ENCODE measurements at places on chromosomes 5 and 9.

DNA sequence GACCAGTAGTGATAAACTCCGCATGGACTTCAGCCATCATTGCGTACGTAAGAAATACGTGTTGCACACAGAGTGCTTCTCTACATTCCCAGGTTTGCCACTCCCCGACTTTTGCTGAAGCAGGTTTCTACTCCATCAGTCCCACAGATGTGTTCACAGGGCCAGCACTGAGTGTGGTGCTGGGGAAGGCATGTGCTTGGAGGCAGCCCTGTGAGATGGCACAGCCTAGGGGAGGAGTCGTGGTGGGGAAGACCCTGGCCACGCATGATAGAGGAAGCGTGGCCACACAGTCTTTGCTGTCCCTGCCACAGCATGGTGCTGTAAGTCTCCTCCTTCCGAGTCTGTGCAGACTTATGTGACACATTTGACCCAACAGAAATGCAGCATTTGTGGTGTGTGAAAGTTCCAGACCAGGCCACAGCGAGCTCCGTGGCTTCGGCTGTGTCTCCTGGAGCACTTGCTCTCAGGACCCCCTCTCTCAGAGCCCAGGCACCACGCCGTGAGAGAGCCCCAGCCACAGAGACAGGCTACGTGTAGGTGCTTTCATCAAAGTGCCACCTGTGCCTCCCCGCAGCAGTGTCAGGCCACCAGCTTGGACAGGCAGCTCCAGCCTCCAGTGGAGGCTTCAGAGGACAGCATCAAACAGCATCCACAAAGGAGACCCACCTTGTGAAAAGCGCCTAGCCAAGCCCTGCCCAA, 197.8 kb downstream of the AUH start:
- no peak for DNase-seq

DNA sequence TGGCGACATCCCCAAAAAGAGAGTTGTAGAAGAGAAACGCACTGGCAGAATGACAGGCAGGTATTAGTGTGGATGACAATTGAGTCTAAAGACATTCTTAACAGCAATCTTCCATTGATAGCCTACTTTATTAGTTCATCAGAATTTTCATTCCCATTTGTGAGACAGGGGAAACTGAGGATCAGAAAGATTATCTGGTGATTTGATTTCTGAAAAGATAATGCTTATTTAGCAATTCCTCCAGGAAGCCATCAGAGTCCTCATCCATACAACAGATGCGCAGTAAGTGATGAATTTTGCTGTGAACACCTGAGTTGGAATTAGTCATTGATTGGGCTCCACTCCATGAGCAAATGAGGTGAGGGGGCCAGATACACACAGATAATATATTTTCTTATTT, 57.3 kb upstream of the ANKRD33B start:
- DNase-seq: no peak

GRCh38 chr5:36688722-36689121, 82.3 kb downstream of the SLC1A3 start:
- no peak for DNase-seq

DNA sequence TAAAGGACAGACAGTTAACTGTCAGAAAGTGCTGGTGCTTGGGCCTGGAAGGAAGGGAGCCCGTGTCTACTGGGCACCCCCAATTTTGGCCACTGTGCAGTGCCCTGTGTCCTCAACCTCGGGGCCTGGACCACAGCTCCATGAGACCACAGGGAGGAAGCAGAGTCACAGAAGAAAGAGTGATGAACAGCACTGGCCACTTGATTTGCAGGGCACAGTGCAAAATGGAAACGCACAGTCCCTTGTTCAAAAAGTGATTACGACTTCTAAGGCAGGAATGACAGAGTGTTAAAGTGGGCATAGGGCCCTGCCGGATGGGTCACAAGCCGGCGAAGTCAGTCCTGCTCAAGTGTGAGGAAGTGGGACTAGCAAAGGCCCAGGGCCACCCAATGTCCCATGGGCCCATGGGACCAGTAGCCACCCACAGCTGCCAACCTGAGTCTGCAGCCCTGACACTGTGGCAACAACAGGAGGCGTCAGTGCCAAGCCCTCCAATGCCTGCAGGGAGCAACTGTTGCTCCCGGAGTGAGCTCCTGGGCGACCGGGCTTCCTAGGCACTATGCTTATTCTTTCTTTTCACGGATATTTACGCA, 85.4 kb downstream of the ADAMTS2 start:
- DNase-seq: no peak

- DNase-seq: no peak
Measured at GRCh38 chr5:56094579-56095361, 100.0 kb upstream of the IL6ST start.

DNA sequence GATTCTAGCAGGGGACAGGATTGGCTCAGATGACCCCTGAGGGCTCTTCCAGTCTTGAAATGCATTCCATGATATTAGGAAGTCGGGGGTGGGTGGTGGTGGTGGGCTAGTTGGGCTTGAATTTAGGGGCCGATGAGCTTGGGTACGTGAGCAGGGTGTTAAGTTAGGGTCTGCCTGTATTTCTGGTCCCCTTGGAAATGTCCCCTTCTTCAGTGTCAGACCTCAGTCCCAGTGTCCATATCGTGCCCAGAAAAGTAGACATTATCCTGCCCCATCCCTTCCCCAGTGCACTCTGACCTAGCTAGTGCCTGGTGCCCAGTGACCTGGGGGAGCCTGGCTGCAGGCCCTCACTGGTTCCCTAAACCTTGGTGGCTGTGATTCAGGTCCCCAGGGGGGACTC, 2.9 kb upstream of the MYOZ3 start:
- no peak for DNase-seq

DNA sequence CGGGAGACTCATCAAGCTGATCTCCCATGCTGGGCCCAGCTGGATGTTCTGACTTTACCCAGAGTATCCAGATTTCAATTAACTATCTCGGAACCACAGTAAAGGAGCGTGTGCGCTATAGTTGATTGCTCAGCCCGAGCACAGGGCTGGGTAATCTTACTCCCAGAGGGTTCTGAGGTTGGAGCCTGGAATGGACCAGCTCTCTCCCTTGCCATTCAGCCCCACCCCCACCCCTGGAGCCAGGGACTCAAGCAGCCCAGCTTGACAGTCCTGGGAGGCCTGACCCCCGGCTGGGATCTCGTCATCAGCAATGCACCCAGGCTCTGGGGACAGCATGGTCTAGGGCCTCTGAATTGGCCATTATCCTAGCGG, 23.7 kb upstream of the PTGES start:
- DNase-seq: no peak

DNA sequence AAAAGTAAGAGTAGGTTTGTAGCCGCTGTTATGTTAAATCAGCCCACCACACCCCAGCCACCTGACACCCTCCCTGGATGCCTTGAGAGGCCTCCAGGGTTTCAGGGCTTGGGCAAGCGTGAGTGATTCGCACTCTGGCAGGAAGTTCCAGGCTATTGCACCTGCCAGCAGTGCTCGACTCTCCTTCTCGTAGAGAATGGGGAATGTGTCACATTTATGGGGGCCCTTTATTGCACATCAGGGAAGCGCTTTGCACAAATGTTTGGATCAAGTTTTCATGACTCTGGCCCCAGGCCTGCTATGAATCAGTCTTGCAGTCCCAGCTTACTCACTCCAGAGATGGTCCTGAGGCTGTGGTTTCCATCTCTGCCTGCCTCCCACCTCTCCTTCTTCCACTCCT, 66.1 kb upstream of the ADRA1B start:
- DNase-seq: no peak

- DNase-seq: no peak
Measured at GRCh38 chr9:71587576-71588362, 180.5 kb downstream of the CEMIP2 start.

DNA sequence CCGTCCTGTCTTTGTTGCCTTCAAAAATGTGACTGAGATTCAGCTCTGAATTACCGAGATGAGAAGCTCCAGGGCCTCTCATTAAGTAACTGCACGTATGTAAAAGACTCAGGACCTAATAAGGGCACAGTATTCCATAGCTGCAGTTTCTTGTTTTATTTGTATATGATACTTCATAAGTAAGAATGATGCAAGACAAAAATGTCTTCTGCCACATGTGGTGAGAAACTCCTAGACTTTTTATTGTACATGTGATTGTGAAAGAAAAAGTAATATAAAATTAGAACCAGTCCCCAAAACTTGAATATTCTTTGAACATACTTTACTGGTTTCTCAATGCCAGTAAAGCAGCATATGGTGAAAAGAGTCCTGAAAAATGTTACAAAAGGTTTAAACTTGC, 110.1 kb upstream of the OTULINL start:
- no peak for DNase-seq

- no peak for DNase-seq
Measured at GRCh38 chr5:177980743-177981151, 15.3 kb downstream of the PROP1 start.

DNA sequence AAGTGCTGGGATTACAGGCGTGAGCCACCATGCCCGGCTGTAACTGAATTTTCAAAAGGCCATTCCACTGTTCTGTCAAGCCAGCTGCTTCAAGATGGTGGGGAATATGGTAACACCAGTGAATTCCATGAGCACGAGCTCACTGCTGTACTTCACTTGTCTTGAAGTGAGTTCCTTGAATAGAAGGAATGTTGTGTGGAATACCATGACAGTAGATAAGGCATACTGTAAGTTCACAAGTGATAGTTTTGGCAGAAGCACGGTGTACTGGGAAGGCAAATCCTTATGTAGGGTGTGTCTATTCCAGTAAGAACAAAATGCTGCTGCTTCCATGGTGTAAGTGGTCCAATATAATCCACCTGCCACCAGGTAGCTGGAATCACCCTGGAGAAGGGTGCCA, 6.6 kb upstream of the PRXL2C start:
- no peak for DNase-seq

GRCh38 chr5:88193896-88194295, 74.7 kb downstream of the TMEM161B start:
- DNase-seq: no peak

DNA sequence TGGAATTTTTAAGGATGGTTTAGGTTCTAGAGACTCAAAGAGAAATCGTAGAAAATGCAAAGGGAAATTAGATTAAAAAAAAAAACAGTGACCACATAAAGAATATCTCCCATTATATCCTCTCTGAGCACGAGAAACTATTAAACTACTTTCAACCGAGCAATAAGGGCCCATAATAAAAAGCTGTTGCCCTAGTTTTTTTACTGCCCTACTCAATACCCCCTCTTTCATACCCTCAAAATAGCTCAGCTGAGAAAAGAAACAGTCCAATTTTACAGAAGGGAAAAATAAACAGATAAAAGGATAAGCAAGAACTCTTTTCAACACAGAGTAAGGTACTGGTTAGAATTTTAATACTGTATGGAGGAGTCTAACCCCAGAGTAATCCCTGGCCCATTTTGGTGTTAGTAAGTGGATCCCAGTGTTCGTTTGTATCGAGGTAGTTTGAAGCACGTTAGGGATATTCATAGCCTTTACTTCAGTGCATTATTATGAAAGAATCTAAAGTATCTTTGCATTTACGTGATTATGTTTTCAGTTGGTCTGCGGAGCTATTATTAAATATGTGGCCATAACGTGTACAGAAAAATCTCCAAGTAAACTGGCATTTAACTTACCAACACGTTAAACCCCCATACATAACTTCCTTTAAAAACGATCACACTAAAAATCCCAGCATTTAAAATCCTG, 980 bp upstream of the RHOBTB3 start:
- no peak for DNase-seq
